ENCODE measurements at places on chromosomes 2 and 18. TPM values are rescaled to one million over a fixed set of nuclear protein-coding genes. Genes with fewer than 3 reads are reported as not detected.

The LAMA1 gene
- 12.8 TPM for total RNA-seq

The TLX2 gene
- not detected for total RNA-seq

The ANKRD62 gene
- not detected for total RNA-seq

The FAM237A gene
- total RNA-seq, result not detected

The ABHD1 gene
- total RNA-seq, result not detected

The TMEM185B gene
- 13.0 TPM for total RNA-seq

The EN1 gene
- not detected for total RNA-seq

The CXCR1 gene
- not detected for total RNA-seq

The LRP2 gene
- total RNA-seq, result 0.49 TPM

The TWIST2 gene
- total RNA-seq, result 0.25 TPM

The GPR45 gene
- 1.7 TPM for total RNA-seq

The PDE11A gene
- total RNA-seq, result 0.49 TPM

The POLE4 gene
- 14.5 TPM for total RNA-seq
